ENCODE measurements at places on chromosomes 16 and 17.

DNA sequence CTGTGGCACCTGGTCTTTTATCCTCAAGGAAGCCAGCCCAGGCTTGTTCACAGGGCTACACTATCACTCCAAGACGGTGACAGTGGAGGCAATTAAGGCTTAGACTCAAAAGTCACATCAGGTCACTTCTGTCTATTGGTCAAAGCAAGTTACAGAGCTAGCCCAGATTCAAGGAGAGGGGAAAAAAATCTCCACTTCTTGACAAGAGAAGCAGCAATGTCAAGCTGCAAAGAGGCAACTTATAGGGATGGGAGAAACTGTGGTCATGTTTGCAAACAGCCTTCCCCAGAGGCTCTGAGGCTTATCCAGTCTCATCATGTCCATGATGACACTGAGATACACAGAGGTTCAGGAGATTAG is 31.6 kb downstream of the SERPINF1 start:
- no peak for DNase-seq

GRCh38 chr16:4607841-4608703 is 6.6 kb downstream of the UBALD1 start:
- DNase-seq: no peak

- no peak for DNase-seq
Observed at GRCh38 chr16:8620535-8620934, 963 bp upstream of the METTL22 start.

GRCh38 chr16:23842137-23842600 is 6.4 kb downstream of the PRKCB start:
- DNase-seq: no peak

GRCh38 chr17:62895320-62896301 is 70.4 kb upstream of the TANC2 start:
- DNase-seq: no peak

DNA sequence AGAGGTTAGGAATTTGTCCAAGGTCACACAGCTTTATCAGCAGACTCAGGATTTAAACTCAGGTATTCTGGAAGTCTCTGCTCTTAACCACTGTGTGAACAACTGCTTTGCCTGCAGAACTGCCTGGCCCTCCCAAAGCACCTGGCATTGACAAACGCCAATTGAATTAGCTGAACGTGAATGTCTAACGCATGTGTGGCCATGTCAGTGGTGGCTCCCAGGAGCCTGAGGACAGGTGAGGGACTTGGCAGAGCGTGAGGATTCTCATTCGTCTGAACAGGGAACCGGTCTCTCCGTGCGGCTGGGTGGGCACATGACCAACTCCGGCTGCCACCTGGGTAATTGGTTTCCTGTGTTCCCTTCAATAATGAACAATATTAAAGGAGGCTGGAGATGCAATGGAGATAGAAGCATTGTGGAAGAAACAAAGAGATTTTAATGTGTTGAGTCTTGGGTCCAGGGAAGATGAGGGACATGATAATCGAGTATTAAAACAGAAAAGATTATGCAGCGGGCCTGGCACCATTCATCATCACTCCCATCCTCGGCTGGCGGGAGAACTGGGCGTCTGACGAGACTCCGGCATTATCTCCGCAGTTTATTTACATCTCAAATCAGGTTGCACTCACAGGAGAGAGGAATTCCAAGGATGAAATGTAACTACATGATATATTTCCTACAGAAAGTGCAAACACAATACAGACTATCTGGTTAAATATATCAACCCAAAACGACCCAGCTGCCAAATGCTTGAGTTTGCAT is 113.5 kb downstream of the NPIPB5 start:
- DNase-seq: no peak

- DNase-seq: no peak
Observed at GRCh38 chr16:80986557-80986956, 20.1 kb downstream of the CMC2 start.

- DNase-seq: no peak
Observed at GRCh38 chr17:73118951-73119391, 26.5 kb upstream of the SLC39A11 start.

DNA sequence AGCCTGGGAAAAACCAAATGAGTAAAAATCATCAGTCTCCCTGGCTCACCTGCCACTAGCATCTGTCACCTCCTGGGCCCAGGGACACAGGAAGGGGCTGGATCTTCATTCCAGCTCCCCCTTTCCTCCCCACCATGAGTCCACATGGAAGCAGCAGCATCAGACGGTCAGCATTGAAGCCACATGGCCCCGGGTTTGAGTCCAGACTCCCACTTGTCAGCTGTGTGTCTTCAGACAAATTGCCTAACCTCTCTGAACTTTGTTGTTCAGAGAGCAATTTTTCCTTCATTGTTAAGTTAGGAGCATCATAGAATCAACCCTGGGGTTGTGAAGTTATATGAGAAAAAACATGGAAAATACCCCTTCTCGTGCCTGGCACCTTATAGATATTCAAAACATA is 10.7 kb downstream of the CACNG4 start:
- no peak for DNase-seq

GRCh38 chr17:68431661-68432071 is 25.6 kb downstream of the WIPI1 start:
- DNase-seq: no peak

- no peak for DNase-seq
Observed at GRCh38 chr17:55722016-55722736, 488 bp downstream of the TMEM100 start.

DNA sequence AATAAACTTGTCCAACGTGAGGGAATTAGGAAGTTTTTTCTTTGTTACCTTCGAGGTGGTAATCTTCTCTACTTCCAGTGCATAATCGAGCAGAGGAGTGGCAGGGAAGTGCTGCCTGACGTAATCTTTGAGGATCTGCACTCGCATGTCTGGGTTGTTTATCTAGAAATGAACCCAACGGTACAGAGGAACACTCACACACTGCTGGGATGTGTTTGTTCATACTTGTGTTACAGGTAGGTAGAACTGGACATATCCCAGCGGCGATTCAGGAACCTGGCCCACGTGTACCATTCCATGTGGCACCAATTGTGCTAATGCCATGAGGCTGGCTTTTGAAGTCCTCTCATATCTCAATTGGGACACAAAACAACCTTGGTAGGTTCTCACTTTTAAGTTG is 4.2 kb upstream of the KLHL11 start:
- no peak for DNase-seq

GRCh38 chr16:73056448-73056847 is 8.5 kb upstream of the ZFHX3 start:
- DNase-seq: no peak

GRCh38 chr17:78514521-78514920 is 62.7 kb downstream of the DNAH17 start:
- no peak for DNase-seq

- no peak for DNase-seq
Observed at GRCh38 chr17:40796846-40797245, 2.9 kb downstream of the KRT28 start.

DNA sequence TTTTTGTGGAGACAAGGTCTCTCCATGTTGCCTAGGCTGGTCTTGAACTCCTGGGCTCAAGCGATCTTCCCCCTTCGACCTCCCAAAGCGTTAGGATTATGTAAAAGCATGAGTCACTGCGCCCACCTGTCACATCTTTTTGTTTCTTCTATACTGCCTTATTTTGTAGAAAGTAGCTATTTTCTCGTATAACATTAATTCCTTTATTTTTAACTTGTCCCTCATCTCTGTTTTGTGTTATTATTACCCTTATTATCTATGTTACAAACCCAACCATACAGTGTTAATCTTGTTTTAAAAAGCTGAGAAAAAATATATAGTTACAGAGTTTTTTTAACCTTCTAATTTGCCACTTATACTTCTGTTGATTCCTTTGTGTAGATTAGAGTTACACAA is 1.4 kb upstream of the TXNDC11 start:
- DNase-seq: no peak

DNA sequence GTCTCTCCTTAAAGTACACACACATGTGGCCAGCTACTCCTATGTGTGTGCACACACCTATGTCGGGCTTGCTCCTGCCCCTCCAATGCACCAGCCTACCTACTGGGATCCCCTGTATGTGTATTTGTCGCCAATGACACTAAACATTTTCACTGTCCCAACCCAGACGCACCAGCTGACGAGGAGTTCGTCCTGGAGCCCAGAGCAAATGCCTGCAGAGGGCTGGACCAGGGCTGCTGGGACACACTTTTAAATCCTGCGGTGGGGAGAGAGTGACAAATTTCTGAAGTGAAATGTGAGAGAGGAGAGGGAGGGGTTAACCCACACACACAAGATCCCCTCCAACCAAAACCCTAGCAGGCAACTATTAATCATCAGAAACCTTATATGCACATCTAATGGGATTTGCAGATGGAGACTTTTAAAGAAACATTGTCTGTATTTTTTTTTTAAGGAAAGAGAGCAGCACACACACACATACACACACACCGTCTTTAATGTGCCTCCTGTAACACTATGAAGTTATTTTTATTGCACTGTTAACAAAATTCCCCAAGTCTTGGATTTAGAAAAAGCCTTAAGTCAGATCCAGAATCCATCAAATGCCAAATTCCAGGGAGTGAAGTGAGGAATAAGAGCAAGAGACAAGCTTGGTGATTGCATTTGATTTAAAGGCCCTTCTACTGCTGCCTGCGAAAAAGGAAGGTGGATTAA is at the start of gene MEOX1:
Gene MEOX1, minus strand, starts transcription at position 224 of the 714 bp plus-strand sequence. CDS start 388 bp downstream, outside the sequence.
- no peak for DNase-seq

DNA sequence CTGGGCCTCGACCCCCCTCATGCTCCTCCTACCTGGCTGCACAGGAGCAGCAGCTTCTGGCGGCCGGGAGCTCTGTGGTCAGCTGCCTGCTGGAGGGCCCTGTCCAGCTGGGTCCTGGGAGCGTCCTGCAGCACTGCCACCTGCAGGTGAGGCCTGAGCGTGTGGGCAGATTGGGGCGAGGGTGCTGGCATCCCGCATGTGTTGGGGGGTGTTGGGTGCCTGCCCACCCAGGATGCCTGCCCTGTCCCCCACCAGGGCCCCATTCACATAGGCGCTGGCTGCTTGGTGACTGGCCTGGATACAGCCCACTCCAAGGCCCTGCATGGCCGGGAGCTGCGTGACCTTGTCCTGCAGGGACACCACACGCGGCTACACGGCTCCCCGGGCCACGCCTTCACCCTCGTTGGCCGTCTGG is 16.5 kb downstream of the FCSK start:
- no peak for DNase-seq

- no peak for DNase-seq
Observed at GRCh38 chr17:27269974-27270373, 23.9 kb upstream of the WSB1 start.

GRCh38 chr17:27741361-27741861 is 58.9 kb downstream of the NOS2 start:
- peak; percentile 23 for DNase-seq

DNA sequence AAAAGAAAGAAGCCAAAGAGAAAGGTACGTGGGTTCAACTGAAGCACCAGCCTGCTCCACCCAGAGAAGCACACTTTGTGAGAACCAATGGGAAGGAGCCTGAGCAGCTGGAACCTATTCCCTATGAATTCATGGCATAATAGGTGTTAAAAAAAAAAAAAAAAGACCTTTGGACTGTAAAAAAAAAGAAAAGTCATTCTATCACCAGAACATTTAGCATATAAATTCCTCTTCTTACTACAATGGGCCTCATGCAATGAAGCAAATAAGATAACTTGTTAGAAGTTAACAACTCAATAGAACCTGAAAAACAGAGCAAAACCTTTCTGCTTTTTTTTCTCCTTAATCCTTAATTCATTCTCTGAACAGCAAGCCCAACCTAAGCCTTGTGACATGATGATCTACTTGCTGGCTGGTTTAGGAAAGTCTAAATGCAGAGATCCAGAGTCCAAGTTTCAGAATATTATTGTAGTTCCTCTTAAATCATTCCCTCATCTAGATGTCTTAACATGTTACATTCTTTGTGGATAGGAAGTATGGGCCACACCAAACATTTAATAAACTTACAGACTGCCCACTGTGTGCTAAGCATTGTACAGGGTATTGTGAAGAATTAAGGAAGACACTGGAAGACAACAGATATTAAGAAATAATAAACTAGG is 45.4 kb downstream of the BRCA1 start:
- DNase-seq: no peak

DNA sequence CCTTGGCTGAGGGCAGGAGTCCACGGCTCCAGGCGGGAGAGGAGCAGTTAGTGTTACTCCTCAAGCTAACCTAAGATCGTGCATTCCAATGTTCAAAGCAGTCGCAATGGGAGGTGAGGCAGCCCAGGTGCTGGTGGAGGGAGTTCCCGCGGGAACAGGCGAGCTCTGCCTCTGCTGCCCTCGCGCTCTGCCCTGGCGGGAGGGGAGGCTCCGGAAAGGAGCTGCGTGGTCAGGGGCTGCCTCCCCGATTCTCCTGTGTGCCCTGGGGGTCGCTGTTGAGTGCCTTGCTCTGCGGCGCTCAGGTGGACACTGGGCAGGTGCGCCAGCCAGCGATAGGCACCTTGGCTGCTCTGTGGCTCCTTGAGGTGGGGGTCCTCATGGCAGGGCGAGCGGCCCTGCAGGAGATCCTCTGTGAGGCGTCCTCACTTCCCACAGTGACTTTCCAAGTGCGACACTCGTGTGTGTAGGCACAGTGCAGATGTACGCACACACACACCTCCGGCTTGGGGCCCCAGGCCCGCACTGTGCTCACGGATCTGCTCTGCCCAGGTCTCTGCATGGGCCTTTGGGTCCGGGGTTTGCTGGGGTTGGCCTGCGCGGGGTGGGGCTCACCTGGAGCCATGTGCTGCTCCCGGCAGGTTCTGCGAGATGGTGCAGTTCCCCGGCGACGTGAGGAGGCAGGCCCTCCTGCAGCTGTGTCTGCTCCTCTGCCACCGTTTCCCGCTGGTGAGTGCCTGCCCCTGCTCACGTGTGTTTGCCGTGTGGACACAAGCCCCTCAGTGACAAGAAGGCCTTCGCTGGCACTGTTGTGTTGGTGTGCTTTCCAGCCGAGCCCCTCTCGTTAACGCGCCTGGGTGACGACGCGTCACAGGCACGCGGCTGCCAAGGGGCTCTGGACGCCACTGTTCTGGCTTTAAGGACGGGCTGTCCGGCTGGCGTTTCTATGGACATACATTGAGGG is 97.9 kb upstream of the ZNF750 start:
- DNase-seq: no peak

GRCh38 chr17:27323538-27324215 is 29.8 kb downstream of the WSB1 start:
- DNase-seq: peak; percentile 29

DNA sequence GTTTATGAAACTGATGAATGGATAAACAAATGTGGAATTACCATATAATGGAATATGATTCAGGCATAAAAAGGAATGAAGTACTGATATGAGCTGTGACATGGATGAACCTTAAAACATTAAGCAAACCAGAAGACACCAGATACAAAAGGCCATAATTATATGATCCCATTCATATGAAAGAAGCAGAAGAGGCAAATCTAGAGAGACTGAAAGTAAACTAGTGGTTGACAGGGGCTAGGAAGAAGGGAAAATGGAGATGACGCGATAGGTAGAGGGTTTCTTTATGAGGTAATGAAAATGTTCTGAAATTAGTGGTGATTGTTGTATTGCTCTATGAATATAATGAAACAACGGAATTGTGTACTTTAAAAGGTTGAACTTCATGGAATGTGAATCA is 88.4 kb downstream of the HIC1 start:
- DNase-seq: no peak

- no peak for DNase-seq
Observed at GRCh38 chr17:29561554-29562517, 5.0 kb downstream of the ABHD15 start.

Data from GM04503 (cell line).